ENCODE measurements at places on chromosomes 6 and 20.

DNA sequence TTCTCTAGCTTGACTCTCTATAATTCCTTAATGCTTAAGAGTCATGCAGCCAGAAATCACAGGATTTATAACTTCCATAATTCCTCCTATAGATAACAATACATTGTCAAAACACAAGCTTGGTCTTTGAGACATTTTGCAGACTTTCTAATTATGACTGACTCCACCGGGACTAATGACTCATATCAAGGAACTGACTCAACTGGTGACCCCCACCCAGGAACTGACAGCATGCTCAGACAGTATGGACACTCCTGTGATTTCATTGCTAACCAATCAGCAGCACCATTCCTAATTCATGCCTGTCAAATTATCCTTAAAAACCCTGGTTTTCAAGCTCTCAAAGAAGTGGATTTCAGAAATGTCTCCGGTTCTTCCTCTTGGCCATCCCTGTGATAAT, 670.5 kb upstream of the IMPG1 start:
- peak; percentile 25 for DNase-seq

- no peak for DNase-seq
Measured at GRCh38 chr6:8057263-8057662, 6.9 kb downstream of the BLOC1S5 start.

GRCh38 chr6:8335381-8335780, 100.0 kb downstream of the SLC35B3 start:
- DNase-seq, result no peak

DNA sequence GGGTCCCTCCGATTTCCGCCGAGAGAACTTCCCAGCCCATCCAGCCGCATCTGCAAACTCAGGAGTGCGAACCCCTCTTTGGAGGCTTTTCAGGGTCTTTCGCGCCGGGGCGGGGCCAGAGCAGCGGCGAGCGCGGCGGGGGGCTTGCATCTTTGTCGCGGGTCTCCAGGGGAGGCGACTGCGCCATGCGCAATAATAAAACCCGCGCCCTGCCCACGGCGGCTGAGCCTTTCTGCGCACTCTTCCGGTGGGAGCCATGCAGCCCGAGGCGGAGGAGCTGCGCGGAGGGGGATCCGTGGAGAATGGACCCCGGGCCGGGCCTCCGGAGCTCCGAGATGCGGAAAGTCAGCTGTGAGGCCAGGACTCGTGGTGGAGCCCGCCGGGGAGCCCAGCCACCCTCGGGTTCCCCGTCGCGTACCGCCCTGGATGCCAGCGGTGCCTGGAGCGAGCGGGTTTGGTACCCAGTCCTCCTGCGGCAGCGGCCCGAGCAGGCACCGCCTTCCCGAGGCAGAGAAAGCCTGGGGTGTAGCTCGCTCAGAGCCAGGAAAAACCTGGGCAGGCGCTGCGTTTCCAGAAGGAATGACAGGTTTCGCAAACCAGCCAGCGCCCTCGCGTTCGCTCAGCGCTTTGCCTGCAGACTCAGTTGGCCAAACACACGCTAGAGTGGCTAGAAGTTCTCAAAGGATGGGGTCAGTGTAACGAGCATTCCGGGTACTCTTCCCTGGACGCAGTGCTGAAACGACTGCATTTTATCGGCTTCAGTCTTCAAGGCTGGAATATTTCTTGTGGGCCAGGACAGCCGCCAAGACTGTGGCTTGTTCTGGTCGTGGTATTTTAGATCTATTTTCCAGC, 1.2 kb downstream of the AKAP12 start:
- peak; percentile 28 for DNase-seq

- DNase-seq, result no peak
Measured at GRCh38 chr20:25476106-25477013, 68.9 kb downstream of the GINS1 start.

GRCh38 chr6:107691062-107691751, 132.9 kb downstream of the SCML4 start:
- peak; percentile 18 for DNase-seq

DNA sequence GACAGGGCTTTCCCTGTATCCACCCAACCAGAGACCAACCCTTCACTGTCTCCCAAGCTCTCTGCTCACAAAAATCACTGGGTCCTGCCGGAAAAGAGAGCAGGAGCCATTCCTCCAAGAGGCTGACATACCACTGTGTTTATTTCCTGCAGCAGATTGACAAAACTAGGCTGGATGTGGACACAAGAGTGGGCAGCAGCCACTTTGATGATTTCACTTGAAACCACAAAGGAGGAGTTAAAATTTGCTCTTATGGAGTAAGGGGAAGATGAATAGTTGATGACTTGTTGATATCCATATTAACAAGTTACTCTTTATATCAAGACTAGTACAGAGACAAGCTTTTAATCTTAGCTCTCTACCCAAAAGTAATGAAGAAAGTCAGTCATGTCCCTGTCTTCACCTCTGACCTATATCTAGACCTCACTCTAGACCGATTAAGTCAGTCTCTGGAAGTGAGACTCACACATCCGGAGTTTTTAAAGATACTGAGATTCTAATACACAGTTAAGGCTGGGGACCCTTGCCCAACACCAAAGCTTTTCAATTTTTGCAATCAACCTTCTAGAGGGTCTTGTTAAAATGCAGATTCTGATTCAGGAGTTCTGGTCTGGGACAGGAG, 73.8 kb downstream of the SCML4 start:
- no peak for DNase-seq

GRCh38 chr6:129251669-129252376, 368.9 kb downstream of the LAMA2 start:
- peak; percentile 51 for DNase-seq

- no peak for DNase-seq
Measured at GRCh38 chr20:24972341-24972740, 20.2 kb downstream of the APMAP start.

DNA sequence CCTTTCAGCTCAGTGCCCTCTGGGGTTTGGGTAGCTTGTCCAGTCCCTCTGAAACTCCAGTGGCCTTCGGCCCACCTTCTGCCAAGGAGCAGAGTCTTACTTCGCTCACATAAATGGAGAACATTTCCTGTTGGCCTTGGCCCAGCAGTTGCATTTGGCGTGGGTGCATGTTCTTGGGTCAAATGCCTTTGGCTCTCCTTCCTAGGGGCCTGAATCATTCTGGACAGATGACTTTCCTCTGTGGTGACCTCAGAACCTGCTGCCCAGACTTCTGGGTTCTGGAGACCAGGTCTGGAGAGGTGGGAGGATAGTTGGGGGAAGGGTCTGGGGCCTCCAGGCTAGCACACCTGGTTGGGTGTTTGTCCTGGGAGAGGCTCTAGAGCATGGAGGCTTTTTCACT, 29.3 kb downstream of the BCAS4 start:
- DNase-seq, result no peak

GRCh38 chr20:4216142-4216735, 200.9 kb upstream of the RNF24 start:
- no peak for DNase-seq

GRCh38 chr20:41095110-41095969, 42.0 kb upstream of the PLCG1 start:
- DNase-seq, result peak; percentile 58

GRCh38 chr20:35582131-35582530, 33.5 kb upstream of the SPAG4 start:
- DNase-seq, result no peak

GRCh38 chr20:56779452-56780143, 150.5 kb downstream of the TFAP2C start:
- DNase-seq, result no peak

DNA sequence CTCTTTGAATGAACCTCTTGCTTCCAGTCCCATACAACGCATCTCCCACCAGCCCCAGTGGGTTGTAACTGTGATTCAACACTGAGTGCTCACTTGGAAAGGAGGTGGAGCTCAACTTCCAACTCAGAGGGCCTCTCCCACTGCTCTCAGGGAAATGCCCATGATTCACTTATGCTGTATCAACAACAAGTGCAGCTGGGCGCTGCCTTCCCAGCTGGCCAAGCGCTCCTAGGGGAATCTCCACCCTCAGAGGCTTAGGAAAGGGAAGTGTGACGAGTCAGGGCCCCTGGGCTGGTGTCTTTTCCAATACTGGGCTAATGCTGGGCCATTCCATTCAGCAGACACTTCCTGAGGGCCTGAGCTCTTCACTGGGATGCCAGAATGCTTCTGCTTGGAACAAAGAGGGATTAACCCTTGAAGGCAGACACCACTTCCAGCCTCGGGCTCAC, 8.1 kb upstream of the OCSTAMP start:
- DNase-seq, result peak; percentile 95

DNA sequence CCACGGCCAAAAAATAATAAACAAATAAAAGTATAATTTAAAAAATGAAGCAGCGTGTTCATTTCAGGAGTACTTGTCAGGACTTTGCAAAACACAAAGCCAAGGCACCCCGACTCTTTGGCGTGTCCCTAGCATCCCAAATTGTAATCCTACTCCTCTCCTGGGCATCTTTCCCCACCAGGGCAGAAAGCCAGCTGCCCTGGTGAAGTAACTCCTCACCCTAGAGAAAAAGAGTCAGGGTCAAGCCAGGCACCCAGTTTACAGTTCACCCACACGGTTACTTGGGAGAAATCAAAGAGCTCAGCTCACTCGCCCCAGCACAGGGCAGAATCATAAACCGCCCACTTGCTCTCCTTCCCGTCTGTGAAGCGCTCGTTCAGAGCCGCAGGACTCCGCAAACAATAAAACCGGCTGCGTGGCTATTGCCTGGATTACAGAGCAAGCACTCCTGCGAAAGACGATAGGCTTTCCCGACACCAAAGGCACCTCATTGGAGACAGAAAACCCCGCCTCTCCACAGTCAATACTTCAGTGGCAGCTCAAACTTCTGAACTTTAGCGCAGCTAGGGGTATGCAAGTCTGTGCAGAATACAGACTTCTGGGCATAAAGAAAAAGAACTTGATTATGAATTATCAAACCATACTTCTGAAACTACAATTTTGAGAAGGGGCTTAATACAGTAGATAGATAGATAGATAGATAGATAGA, 73.0 kb upstream of the NHSL1 start:
- peak; percentile 20 for DNase-seq

DNA sequence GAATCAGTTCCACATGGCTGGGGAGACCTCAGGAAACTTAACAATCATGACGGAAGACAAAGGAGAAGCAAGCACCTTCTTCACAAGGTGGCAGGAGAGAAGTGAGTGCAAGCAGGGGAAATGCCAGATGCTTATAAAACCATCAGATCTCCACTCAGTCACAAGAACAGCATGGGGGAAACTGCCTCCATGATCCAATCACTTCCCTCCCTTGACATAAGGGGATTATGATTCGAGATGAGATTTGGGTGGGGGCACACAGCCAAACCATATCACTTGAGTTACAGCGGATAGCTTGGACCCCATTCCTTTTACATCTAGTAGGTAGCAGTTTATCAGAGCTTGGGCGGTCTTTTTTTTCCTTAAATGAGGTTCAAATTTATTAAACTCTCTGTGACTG, 19.1 kb downstream of the AFDN start:
- DNase-seq, result no peak

- no peak for DNase-seq
Measured at GRCh38 chr6:124055963-124056362, 252.3 kb downstream of the NKAIN2 start.

DNA sequence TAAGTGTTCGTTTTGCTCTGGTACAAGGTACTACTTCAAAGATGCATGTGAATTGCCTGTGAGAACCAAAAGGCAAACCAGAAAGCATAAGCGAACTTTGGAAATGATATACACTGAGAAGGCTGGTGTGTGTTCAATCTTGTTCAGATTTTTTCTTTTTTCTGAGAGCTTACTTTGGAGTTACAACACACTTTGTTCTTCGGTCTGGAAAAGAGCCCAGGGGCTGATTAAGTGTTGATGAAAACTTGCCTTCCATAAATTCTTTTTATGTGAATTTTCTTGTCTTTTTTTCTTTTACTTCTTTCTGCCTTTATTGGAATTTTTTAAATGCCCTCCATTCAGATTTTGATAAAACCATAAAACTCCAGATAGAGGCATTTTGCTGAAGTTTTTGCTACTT, 395.1 kb upstream of the SASH1 start:
- no peak for DNase-seq

- peak; percentile 72 for DNase-seq
Measured at GRCh38 chr20:52446421-52447224, 255.0 kb upstream of the ZFP64 start.

DNA sequence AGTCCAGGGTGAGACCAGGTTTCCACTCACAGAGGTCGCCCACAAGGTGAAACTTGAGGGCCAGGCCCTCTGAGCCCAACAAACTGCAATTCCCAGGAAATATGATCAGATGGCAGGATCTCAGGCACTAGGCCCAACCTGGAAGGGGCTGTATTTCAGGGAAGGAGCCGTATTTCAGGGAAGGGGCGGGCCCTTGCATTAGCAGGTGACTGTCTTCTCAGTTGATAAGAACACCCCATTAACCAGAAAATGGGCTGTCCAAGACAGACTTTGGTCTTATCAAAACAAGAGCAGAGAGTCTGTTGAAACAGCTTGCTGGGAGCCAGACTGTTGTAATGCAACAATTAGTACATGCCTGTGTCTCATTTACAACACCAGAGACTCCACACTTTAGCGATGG, 10.9 kb upstream of the BNIP5 start:
- DNase-seq, result no peak

DNA sequence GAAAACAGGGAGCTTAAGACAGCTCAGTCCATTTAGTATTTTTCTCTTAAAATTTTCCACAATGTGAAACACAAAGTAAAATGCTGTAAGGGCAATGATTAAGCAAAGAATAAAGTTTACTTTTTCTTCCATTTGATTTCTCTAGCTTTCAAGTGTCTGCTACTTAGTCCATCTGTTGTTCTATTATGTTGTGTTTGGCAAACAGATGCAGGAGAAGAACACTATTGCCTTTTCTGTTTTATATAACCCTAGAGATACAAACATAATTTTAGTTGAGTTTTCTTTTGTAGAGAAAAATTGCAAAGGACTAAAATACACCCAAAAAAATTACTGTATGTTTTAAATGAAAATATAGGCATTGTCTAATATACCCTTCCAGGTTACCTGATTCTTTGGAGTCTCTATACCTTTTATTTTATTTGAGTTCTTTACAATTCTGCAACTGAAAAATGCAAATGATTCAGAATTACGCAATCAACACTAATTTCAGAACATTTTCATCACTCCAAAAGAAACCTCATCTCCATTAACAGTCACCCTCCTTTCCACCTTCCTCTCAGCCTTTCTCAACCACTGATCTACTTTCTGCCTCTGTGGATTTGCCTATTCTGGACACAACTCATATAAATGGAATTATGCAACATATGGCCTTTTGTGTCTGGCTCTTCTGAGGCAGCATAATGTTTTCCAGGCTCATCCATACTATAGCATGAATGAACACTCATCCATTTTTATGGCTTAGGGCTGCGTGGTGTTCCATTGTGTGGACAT, 96.9 kb downstream of the MKKS start:
- DNase-seq, result no peak

GRCh38 chr6:29653452-29654038, 3.3 kb upstream of the MOG start:
- peak; percentile 57 for DNase-seq

DNA sequence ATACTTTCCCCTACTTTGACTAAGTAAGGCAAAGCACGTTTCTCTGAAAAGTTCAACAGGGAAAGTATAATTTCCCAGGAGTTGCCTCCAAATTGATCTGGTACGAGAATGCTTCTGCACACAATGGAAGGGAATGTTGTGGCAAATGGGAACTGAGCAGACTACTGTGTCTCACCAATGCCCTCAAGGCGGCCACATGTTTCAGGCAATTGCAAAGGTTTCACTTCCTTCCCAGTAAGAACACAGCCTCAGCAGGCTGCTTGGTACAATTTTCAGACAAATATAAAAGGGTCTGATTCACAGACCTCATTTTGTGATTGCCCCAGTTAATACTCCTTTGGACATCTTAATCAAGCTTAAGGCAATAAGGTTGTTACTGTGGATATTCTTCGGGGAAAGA, 71.2 kb downstream of the KIAA0319 start:
- no peak for DNase-seq

GRCh38 chr6:28280595-28281287, 631 bp upstream of the PGBD1 start:
- no peak for DNase-seq

Measured in A172 (cell line).